Endothelial cell of umbilical vein (primary cell): ENCODE measurements at places on chromosomes 2 and 18. TPM values are rescaled to one million over a fixed set of nuclear protein-coding genes. Genes with fewer than 3 reads are reported as not detected.
A peak's percentile ranks its signal among the peaks of the same experiment; 100 is the strongest.

Gene SLC19A3
- total RNA-seq, result not detected in 2 replicates

Gene IL37
- total RNA-seq, result not detected in 2 replicates

Gene SOCS6
- 13.2 and 15.0 TPM in 2 replicates for total RNA-seq

Gene TYW5
- 8.5 and 8.9 TPM in 2 replicates for total RNA-seq

Gene ITGB6
- not detected in 2 replicates for total RNA-seq

Gene XDH
- not detected in 2 replicates for total RNA-seq

DNA sequence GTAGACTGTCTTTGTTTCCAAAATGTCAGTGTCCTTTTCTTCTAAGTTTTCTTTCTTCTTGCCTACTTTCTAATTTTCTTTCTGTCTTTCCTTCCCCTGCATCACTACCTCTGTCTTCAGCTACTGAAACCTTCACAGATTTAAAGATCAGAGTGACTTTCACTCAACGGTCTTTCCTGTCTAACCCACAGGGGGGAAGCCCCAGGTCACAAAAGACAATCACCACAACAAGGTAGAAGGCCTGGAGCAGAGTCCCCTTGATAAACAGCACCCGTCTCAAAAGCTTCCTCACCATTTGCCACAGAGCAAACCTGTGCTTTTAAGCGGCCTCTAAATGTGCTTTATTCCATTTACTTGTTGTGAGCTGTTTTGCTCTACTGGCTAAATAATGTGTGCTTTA is 665.4 kb downstream of the BCL11A start:
- DNase-seq, result no peak

GRCh38 chr2:196233021-196233804 is 61.8 kb upstream of the STK17B start:
- peak; percentile 93 for DNase-seq

GRCh38 chr2:110800611-110801402 is 68.4 kb downstream of the ACOXL start:
- no peak for DNase-seq

- DNase-seq, result no peak
These were observed 433.5 kb upstream of the LRATD1 start for GRCh38 chr2:14199040-14199439.

DNA sequence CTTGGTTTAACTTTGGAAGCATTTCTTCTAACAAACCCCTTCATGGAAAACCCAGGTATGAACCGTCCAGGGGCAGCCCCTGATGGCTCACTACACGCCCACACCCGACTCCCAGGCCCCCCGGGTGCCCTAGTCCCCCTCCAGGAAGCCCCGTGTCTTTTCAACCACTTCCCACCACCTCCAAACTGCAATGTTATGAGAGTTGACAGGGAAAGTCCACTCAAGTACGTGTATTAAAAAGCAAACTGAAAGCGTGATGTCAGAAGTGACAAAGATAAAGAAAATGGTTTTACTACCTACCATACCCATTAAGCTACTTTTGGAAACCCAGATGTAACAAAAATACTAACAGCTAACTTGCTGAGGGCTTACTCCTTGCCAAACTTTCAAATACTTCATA is 51.5 kb downstream of the L3MBTL4 start:
- DNase-seq, result no peak

DNA sequence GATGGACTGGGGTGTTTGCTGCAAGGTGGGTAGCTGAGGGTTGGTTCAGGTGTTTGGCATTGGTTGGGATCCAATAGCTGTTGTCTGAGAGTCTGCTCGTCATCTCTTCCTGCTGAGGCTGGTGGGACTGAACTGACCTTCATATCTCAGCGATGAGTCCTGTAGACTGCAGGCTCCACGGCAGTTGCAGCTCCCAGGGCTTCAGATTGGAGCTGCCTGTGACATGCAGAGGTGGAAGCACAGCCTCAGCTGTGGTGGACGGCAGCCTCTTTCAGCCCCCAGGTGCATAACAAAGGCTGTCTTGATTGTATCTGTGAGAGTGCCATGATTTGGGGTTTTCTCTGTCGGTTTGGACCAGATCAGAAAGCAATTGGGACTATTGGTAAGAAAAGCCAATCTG is 3.9 kb upstream of the IL1R2 start:
- DNase-seq, result no peak

- no peak for DNase-seq
These were observed 13.8 kb downstream of the RRM2 start for GRCh38 chr2:10136101-10136934.

DNA sequence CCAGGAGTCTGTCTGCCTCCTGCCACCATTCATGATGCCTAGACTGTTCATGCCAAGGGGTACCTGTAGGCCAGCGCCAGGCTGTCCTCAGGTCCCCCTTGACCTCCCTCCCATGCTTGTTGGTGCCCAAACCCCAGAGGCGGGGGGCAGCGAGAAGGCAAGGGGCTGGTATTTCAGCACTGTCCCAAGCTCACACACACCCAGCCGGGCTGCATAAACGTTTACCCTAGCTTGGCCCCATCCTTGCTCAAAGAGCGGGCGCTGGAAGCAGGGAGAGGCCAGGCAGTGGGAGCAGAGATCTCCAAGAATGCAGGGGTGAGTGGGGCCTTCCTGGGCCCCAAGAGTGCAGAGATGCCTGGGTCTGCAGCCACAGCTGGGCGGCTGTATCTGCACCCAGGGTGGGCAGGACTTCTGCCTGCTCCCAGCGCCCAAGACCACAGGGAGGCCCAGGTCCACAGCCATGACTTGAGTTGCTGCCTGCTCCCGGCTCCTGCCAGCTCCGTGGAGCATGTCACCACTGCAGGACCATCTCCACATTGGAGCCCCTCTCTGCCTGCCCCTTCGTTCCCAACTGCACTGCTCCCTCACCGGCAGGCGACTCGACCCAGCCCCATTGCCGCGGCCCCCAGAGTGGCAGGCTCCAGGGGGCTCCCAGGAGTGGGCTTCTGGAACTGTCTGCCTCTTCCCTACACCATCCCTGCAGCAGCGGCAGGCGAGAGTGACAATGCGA is 616.6 kb downstream of the METTL4 start:
- no peak for DNase-seq

GRCh38 chr2:128370468-128371247 is 52.0 kb upstream of the HS6ST1 start:
- DNase-seq, result no peak

DNA sequence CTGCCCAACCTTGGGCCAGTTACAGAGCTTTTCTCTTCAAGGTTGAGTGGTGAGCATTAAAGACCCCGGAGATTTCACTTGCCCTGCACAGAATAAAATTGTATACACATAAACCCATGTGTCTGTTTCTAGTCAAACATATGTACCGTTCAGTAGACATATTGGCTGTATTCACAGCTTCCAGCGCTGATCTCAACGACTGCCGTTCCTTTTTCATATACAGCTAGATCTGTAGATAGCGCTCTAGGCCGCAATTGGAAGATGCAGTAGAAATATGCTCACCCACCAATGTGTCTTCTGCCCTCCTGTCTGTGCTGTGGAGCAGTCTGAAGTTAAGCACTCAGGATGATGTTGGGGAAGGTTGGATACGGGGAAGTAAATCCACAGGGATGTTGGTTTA is 317.7 kb downstream of the SETBP1 start:
- no peak for DNase-seq

DNA sequence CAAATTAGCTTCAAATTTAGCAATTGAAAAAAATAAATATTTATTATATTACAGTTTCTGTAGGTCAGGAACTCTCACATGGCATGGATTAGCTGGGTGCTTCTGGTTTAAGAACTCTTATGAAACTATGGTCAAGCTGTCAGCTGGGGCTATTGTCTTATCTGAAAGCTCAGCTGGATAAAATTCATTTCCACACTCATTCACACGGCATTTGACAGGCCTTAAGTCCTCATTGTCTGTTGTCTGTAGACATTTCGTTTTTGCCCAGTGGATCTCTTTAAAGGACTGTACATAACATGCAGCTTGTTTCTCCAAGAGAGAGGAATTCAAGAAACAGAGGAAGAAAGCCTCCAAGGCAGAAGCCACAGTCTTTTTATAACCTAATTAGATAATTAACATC is 1556.8 kb upstream of the SLC39A10 start:
- no peak for DNase-seq

DNA sequence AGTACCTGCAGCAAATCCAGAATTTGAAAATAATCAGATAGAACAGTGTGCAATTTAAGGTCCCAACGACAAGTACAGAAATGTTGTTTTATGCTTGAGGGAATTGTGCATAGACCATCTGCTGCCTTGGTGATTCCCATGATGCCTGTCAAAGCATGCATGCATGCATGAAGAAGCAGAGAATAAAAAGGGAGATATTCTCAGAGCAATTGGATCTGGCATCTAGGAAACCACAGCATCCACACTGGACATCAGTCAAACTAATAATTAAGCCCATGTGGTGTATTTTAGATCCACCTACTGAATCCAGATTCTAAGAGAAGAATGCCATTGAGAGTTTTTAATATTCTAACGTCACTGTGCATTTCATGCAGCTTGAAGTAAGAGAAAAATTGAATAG is 361.2 kb downstream of the FSIP2 start:
- no peak for DNase-seq

DNA sequence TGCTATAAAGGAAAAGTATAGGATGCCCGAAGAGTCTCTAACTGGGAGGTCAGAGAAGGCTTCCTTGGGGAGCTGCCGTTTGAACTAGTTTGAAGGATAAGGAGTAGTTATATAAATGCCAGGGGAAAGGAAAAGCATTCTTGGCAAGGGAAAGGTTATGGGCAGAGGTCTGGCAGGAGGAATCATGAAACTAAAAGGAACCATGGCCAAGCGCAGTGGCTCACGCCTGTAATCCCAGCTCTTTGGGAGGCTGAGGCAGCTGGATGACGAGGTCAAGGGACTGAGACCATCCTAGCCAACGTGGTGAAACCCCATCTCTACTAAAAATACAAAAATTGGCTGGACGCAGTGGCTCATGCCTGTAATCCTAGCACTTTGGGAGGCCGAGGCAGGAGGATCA is 100.6 kb upstream of the MSH2 start:
- no peak for DNase-seq

DNA sequence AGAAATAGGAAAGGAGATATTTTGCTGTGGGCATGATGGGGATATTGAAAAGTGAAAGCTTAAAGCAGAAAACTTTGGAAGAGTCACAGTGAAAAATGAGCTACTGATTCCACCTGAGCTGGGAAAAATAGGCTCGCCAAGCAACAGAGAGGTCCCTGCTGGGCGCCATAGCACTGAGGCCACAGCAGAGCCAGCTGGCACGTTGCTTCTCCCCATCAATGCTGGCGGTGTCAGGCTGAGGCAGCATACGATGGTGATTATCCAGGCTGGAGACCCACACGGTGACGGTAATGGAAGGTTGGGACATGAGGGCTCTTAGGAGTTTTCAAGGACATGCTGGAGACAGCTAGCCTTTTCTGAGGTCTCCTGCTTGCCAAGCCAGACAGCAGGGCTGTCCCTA is 25.8 kb upstream of the DTNB start:
- no peak for DNase-seq

- no peak for DNase-seq
These were observed 94.3 kb downstream of the RNF144A start for GRCh38 chr2:7011356-7012083.

DNA sequence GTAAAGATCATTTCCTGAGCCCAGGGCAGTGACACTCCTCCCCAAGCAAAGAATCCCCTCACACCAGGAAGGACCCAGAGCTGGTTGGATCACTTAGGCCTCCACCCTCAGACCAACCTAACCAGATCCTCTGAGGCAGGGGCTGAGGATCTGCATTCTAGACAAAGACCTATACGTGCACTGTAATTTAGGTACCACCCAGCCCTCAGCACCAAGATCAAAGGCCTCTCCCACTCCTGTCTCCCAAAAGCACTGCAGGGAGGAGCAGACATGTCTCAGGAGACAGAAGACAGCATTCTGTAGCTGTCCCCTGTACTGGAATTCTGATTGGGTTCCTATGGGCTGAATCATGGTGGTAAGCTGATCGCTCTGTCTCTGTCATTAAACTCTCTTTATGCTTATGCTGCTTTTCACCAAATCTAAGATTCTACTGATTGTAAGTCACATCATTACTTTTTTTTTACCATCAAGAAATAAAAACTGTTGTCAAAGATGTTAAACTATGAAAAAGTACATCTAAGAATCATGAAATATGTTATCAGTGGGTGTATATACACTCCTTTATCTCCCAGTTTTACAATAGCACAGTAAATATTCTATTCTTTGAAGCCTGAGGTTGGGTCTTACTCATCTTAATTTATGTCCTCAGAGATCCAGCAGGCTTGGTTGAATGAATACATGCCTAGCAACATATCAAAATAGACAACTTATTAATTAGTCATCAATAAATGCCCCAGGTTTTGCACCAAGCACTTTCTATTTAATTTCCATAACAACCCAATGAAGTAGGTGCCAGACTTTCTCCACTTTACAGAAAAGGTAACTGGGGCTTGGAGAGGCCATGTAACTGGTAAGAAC is 28.3 kb downstream of the MCFD2 start:
- DNase-seq, result no peak

GRCh38 chr2:30275256-30275655 is 43.9 kb downstream of the LBH start:
- DNase-seq, result no peak

DNA sequence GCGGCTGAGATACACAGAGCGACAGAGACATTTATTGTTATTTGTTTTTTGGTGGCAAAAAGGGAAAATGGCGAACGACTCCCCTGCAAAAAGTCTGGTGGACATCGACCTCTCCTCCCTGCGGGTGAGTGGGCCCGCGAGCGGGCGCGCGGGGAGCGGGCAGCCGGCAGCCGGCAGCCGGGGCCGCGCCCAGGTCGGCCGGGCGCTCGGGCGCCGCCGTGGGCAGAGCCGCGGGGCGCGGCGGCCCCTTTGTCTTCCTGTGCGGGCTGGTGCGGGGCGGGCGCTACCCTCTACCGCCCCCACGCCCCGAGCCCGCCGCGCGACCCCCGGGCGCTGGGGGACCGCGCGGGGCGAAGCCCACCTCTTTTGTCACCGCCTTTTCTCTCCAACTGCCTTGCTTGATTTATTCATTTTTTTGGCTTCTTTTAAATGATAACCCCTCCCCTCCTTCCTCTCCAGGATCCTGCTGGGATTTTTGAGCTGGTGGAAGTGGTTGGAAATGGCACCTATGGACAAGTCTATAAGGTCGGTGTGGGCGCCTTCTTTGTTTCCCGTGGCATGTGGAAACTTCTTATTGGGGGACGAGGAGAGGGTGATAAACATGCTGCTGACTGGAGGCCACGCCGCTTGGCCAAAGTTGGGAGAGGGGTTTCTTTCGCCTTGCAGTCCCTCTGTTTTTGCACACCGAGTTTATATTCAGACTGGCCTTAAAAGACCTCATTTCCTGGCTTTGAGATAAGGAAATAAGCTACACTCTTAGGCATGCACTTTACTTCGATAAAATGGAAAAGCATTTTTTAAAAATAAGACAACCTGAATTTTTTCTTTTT is 722 bp downstream of the MAP4K4 start:
- DNase-seq, result peak; percentile 69

DNA sequence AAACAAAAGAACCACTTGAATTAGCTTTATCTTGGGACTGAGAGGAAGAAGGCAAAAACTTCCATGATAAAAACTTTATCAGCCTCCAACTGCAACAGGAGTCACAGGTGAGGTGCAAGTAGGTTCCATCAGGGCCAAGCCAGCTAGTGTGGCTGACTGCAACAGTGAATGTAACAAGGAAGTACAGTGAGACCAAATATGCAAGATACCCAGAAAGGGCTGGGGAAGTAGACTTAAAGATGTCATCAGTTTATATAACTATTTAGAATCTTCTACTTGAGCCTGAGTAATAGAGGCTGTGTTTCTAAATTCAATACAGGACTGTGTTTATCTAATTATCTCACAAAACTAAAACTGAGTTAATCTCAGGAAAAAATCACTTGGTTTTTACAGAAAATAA is 14.8 kb downstream of the PLEKHM3 start:
- no peak for DNase-seq

GRCh38 chr2:224260372-224261020 is 141.4 kb downstream of the FAM124B start:
- DNase-seq, result no peak

- DNase-seq, result no peak
These were observed 417.5 kb downstream of the ZEB2 start for GRCh38 chr2:144102386-144102785.

GRCh38 chr2:74045454-74045853 is 60.7 kb downstream of the TET3 start:
- no peak for DNase-seq
